ENCODE measurements at places on chromosomes 7 and 10.

DNA sequence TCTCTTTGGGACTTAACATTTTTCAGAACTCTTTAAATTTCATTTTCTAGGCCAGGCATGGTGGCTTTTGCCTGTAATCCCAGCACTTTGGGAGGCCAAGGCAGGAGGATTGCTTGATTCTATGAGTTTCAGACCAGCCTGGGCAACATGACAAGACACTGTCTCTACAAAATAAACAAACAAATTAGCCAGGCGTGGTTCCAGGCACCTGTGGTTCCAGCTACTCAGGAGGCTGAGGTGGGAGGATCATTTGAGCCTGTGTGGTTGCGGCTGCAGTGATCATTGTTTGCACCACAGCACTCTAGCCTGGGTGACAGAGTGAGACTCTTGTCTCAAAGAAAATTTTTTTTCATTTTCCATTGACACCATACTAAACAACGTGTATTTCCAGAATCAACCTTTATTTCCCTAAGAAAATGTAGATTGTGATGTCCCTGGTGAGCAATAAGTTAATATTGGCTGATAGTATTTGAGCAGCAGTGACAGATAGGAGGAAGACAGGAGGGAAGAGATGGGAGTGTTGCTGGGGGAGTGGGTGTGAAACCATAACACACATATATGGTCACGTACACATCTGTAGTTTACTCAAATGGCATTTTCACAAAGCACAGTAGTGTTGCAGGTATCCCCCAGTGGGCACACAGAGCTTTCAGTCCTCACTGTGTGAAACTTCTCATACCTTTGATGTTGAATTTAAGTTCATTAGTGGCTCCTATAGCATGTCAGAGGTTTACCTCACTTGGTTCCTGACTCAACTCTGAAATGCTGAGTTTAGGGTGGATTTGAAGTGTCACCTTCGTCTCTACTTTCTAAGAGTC lies 205.6 kb downstream of the AUTS2 start:
- H3K27me3 ChIP-seq, result no peaks in the 10 kb centered on the region
- no peaks in the 10 kb centered on the region for H3K36me3 ChIP-seq
- H3K4me1 ChIP-seq, result no peaks in the 10 kb centered on the region
- DNase-seq, result no peak
- H3K4me3 ChIP-seq, result no peak overlapping the region
- H3K27ac ChIP-seq, result no peak overlapping the region

DNA sequence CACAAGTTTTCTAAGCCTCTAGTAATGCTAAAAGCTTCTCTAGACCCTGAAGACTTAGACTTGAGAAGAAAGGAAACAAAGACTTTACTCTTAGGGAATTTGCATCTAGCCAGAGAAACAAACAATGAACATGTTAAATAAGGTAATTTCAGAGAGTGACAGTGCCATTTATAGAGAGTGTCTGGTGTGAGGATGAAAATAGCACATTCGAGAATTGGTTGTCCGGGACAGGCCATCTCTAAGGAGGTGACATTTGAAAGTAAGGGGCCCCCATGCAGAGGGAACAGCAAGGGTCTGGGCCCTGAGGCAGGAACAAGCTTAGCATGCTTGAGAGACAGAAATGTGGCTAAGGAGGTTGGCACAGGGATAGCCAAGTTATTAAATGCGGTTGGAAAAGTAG lies 48.1 kb downstream of the ADAM22 start:
- peaks cover 3% of the 10 kb centered on the region for H3K36me3 ChIP-seq
- no peak overlapping the region for H3K4me3 ChIP-seq
- H3K27me3 ChIP-seq, result no peaks in the 10 kb centered on the region
- no peak overlapping the region for H3K27ac ChIP-seq
- DNase-seq, result no peak

DNA sequence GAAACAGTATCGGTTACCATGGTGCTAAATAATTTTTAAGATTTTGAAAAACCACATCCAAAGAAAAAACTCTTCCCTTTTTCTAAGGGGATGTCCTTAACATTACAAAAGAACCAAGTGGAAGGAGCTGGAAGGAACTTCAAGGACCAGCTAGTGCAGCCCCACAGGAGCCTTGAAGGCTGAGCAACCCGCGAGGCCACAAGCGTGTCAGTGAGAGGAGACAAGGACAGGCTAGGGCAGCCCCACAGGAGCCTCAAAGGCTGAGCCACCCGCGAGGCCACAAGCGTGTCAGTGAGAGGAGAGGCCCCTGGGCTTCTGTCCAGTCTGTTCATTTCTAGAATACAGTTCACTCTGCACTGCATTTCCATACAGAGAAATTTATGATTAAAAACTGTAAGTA lies 80.1 kb upstream of the ATP6V0A4 start:
- no peaks in the 10 kb centered on the region for H3K36me3 ChIP-seq
- no peak for DNase-seq
- no peak overlapping the region for H3K27ac ChIP-seq
- peaks cover 3% of the 10 kb centered on the region for H3K4me1 ChIP-seq
- no peaks in the 10 kb centered on the region for H3K27me3 ChIP-seq
- no peak overlapping the region for H3K4me3 ChIP-seq

DNA sequence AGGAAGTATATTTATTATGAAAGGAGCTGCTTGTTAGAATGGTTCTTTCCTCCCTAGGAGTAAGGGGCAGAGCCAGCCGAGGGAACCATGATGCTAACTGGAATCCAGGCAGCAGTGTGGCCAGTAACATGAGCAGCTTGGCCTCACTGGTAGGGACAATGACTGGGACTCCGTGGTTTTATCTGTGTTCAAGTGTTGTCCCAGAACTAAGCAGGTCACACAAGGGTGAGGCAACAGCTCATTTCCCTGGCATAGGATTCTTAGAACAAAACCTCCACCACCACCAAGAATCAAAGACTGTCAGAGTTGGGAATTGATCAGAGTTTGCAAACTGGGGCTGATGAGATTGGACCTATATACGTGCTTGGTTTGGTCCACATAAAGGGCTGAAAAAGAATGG lies 138.9 kb upstream of the COBL start:
- H3K36me3 ChIP-seq, result no peaks in the 10 kb centered on the region
- H3K4me3 ChIP-seq, result no peak overlapping the region
- H3K27ac ChIP-seq, result no peak overlapping the region
- no peak for DNase-seq

- H3K27me3 ChIP-seq, result no peaks in the 10 kb centered on the region
- H3K4me3 ChIP-seq, result no peak overlapping the region
- no peak for DNase-seq
- no peak overlapping the region for H3K27ac ChIP-seq
- peaks cover 7% of the 10 kb centered on the region for H3K4me1 ChIP-seq
Observed at GRCh38 chr7:47932016-47932415, 16.2 kb downstream of the PKD1L1 start.

GRCh38 chr10:125064681-125065492 lies 95.5 kb downstream of the CTBP2 start:
- H3K4me1 ChIP-seq, result peaks cover 21% of the 10 kb centered on the region
- no peak overlapping the region for H3K4me3 ChIP-seq
- H3K27me3 ChIP-seq, result no peaks in the 10 kb centered on the region
- DNase-seq, result no peak

DNA sequence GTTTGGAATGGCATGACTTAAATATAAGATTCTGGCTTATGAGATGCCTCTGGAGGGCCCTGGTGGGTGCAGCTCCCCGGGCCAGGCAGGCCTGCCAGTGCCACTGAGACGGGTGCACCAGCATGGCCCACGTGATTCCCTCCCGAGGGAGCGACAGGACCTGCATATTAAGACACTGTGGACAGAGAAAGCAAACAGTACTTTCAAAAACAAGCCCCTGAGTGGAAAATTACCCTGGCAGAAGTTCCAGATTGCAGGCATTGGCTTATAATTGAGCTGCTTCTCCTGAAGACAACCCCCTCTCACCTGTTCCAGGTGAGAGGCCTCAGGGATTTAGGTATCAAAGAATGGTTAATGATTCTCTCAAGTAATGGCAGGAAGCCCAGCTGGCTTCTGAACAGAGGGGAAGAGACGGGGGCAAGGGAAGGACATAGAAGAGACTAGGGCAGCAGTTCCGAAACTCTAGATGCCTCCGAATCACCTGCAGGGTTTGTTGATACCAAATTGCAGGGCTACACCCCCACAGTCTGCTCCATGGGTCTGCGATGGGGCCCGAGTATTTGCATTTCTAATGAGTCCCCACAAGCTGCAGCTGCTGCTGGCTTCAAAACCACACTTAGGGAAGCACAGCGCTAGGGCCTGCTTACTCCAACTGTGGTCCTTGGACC lies 66.0 kb upstream of the DOCK1 start:
- H3K36me3 ChIP-seq, result no peaks in the 10 kb centered on the region
- DNase-seq, result no peak
- H3K4me1 ChIP-seq, result no peaks in the 10 kb centered on the region
- no peak overlapping the region for H3K27ac ChIP-seq
- H3K27me3 ChIP-seq, result no peaks in the 10 kb centered on the region

DNA sequence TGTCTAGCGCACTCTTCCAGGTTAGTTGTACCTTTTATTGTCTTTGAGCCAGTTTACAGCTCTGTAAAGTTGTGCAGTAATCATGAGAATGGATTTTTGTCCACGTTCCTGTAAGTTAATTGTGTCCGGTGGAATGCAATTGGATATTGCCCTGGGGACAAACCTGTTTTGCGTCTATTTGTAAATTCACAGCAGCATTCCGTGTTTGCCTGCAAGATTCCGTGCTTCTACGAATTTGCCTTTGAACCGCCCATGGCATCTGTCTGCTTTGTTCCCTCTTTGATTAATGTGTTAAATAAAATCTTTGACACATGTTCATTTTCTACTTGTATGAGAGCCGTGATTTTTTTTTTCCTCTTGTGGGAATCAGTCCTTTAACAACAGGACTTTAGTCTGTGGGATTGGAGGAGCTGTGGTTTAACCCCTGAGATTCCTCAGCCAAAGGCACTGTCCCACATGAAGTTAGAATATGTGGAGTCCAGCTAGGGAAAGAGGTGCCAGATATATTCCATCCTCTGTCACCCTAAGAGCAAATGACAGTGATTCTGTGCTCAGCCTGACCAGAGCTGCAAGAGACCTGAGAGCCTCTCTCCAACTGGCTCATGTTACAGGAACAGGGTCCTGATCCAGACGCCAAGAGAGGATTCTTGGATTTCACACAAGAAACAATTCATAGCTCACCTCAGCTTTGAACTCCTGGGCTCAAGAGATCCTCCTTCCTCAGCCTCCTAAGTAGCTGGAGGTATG lies 126.3 kb downstream of the COL26A1 start:
- DNase-seq, result no peak
- no peaks in the 10 kb centered on the region for H3K27me3 ChIP-seq

DNA sequence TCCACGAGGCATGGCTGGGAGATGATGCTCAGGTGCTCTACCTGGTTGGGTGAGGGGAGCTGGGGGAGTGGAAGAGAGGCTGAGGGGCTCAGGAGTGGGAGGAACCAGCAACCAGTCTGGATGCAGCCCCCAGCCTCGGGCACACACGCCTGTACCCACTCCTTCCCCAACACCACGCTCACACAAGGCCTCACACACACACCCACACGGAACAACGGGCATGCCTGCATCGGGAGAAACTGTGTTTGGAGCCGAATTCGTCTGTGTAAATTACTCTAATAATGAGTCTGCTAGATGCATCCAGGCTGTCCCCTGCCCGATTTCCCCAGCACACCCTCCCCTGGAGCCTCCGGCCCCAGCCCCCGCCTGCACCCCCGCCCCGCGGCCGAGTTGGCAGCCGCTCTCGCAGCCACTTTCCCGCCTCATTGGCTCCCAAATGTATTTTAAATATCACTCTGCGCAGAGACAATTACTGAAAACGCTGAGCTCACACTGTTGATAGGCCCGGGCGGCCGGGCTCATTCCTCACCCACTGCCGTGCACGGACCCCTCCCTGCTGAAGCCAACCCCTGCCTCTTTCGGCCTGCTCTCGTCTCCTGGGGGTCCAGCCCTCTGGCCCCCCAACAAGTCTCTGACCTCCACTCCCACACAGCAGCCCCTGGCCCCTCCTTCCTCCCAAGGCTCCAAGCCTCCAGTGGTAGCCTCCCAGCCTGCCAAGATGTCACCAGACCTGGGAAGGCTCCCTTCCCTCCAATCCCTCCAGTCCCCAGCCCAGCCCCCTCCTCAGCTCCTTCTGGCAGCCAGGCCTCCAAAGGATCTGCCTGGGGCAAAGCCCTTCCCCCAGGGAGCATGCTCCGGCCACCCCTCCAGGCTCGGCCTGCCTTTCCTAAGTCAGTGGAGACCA lies 11.1 kb downstream of the H2BK1 start:
- no peaks in the 10 kb centered on the region for H3K4me1 ChIP-seq
- no peak overlapping the region for H3K4me3 ChIP-seq
- no peak overlapping the region for H3K27ac ChIP-seq
- DNase-seq, result no peak
- no peaks in the 10 kb centered on the region for H3K27me3 ChIP-seq

DNA sequence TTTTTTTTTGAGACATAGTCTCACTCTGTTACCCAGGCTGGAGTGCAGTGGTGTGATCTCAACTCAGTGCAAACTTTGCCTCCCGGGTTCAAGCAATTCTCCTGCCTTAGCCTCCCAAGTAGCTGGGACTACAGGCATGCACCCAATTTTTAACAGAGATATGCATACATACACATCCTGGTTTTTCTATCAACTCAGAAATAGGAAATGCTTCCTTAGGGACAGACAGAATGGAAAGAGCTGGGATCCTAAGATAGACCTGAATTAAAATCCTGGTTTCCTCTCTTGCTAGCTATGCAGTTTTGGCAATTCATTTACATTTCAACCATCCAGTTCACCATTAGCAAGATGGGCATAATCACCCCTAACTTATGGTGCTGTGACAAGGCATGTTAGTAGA lies 347.5 kb downstream of the GPAM start:
- no peaks in the 10 kb centered on the region for H3K36me3 ChIP-seq
- no peaks in the 10 kb centered on the region for H3K27me3 ChIP-seq
- DNase-seq, result no peak
- no peak overlapping the region for H3K27ac ChIP-seq

GRCh38 chr7:129845178-129845971 lies 107.4 kb downstream of the UBE2H start:
- H3K27me3 ChIP-seq, result no peaks in the 10 kb centered on the region
- DNase-seq, result no peak
- no peak overlapping the region for H3K4me3 ChIP-seq
- peaks cover 5% of the 10 kb centered on the region for H3K36me3 ChIP-seq
- H3K27ac ChIP-seq, result no peak overlapping the region
- H3K4me1 ChIP-seq, result peaks cover 25% of the 10 kb centered on the region

GRCh38 chr7:80263821-80264220 lies 129.2 kb downstream of the GNAI1 start:
- H3K27me3 ChIP-seq, result no peaks in the 10 kb centered on the region
- no peak for DNase-seq
- no peaks in the 10 kb centered on the region for H3K36me3 ChIP-seq
- no peak overlapping the region for H3K27ac ChIP-seq

DNA sequence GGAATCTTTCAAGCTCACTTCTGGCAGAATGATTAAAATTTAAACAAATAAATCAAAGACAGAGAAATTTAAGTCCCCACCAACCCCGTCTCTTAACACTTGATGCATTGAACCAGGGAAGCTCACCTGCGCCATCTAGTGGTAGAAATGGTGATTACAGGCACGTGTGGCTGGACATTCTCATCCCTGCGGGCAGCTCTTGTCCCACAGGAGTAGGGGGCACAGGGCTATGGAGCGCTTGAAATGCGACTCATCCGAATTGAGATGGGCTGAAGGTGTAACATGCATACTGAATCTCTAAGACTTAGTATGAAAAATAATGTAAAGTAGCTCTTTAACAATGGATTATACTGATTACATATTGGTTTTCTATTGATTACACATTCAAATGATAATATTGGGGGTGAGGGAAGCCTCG lies 24.8 kb upstream of the SLIT1 start:
- no peaks in the 10 kb centered on the region for H3K4me1 ChIP-seq
- no peaks in the 10 kb centered on the region for H3K36me3 ChIP-seq
- H3K27ac ChIP-seq, result no peak overlapping the region
- DNase-seq, result no peak
- no peak overlapping the region for H3K4me3 ChIP-seq
